Hindlimb muscle (tissue), 1 donor: ENCODE measurements at places on chromosomes 5 and 9.
A peak's percentile ranks its signal among the peaks of the same experiment; 100 is the strongest.

DNA sequence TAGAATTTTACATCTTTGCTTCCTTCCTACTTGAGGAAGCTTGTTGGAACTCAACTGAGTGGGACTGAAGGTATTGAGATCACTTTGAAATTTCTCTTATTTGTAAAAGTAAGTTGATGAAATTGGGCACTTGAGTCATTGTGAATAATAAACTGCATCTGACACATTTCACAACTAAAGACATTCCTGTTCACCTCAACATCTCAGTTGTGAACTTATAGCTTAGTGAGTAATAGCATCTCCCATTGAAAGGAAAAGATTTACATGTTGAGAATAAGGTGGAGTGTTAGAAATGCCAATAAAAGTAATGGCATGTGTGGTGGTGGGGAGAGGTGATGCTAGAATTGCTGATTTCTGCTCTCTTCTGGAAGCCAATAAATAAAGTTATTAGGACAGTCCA is 145.0 kb downstream of the SLC24A2 start:
- DNase-seq: no peak

- DNase-seq: no peak
These were observed 5.2 kb upstream of the FBP1 start for GRCh38 chr9:94644543-94644942.

- DNase-seq: no peak
These were observed 446.2 kb upstream of the TRPC7 start for GRCh38 chr5:136811551-136811950.

DNA sequence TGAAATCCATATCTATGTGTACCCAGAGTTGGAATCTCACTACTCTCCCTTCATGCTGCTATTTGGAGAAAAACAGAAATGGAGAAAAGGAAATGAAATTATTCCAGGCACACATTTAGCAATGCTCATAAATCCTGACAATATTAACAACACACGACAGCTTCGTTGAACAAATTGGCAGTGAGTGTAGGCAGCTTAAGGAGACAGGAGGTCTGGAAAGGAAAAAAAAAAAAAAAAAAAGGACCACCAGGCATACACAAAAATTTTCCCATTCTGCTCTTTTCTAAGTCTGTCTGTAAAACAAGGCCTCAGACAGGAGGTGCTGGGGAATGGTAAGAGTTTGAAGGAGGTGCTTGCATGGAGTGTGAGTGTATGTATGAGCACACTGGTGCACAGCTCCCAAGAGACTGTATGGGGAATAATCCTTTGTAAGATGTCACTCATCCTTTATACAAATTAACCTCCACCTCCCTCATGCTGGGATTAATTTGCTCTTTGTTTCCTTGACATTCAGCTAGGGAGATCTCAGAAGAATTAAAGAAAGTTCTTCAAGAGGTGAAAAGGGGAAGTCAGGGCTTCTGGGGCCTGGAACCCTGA is 78.9 kb downstream of the ASTN2 start:
- no peak for DNase-seq

- no peak for DNase-seq
These were observed 20.1 kb upstream of the LRRC14B start for GRCh38 chr5:170971-171800.

DNA sequence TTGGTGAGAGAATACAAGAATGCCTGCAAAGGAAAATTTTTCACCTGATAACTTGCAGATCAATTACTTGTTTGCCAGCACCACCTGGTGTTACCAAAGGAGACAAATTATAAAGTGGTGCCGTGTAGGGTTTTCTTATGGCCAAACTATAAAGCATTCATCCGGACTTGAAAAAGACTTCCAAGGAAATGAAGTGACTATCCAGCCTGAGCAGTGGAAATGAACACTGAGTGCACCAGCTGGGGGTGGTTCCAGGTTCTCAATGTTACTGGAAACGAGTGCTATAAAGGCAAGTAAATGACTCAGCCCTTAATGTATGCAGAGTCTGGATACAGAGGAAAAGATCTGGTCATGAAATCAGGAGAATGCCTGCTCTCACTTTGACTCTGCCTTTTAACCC is 113.1 kb downstream of the DNAH5 start:
- peak; percentile 29 for DNase-seq

DNA sequence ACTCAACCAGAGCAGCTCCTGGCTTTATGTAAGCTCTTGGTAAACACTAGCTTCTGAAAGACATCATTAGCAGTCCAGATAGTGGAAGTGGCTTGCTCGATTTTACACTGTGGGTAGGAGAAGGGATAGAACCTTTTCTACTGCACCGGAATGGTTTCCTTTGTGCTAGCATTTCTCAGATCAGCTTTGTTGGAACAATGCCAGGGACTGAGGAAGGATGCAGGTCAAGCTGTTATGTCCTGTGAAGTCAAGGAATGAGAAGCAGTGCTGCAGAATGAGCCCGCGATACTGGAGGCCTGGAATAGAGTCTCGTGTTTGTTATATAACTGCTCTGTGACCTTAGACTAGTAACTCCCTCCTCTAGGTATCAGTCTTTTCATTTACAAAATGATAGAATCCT is 233.6 kb downstream of the GABRB2 start:
- no peak for DNase-seq

DNA sequence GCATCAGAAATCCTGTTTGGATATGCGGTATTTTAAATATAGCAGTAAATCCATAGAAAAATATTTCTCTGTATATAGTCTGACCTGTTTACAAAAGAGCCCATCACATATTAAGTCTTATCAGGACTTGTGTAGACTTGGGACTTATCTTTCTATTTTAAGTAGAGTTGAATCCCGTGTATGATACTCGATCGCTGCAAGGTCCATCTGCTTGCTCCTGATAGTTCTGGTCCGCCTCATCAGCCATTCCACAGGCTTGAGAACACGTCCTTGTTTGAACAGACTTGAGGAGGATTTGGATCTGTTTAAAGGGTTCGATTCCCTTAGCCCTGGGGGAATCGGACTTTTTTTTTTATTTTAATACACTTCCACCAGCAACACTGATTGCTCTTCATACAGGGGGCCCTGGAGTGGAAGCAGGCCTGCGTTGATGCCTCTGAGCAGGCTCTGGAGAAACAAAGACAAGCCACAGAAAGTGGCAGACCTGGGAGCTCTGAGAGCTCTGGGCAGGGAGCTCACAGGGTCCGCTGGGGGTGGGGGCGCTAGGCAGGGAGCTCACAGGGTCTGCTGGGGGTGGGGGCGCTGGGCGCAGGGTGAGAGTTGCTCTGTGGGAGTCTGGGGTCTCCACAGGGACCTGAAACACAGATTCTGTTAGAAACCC is 112.2 kb downstream of the MVB12B start:
- no peak for DNase-seq

- DNase-seq: peak; percentile 74
These were observed 26.2 kb downstream of the ANGPTL2 start for GRCh38 chr9:127096208-127096607.

- no peak for DNase-seq
These were observed 790.8 kb downstream of the BRINP1 start for GRCh38 chr9:118578467-118578866.

DNA sequence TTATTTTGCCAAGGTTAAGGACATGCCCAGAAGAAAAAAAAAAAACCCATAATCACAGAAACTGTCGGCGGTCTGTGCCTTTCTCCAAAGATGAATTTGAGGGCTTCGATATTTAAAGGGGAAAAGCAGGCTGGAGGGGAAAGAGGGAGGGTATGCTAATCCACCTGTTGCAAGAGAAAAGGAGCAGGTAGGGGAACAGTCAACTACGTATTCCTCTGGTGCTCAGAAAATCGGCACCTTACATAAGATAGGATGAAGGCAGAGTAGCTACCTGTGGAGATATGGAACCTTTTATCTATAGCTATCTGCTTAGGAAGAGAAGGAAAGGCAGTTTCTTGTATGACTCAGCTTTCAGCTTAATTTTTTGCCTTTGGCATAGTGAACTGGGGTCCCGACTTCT is 77.7 kb downstream of the PTCD2 start:
- no peak for DNase-seq

DNA sequence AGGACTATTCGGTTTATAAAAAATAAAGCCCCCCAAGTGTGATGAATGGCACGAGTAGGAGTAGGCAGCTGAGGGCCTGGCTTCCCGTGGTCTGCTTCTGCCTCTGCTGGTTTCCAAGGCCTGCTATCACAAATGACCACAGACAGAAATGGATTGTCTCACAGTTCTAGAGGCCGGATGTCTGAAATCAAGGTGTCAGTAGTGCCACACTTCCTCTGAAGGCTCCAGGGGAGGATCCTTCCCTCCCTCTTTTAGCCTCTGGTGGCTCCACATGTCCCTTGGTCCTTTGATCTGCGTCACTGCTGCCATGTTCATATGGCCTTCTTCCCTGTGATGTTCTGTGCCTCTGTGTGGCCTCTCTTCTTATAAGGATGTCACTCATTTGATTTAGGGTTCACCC is 15.1 kb downstream of the PRKACG start:
- no peak for DNase-seq

DNA sequence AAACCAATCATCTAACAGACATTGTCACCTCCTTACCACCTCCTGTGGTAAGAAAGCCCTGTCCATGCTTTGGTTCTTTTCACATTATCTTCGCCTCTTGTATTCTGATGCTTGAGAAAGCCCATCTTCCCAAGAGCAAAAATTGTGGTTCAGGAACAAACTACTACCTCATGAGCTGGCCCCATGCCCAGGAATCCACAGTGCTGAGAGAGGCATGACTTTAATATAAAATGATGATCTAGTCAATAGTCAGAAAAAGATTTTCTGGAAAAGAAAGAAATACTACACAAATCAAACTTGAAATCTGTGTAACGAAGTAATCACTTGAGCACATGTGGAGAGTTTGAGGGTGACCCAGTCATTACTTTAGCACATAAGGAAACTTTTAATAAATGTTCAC is 94.7 kb downstream of the FGF10 start:
- peak; percentile 67 for DNase-seq

DNA sequence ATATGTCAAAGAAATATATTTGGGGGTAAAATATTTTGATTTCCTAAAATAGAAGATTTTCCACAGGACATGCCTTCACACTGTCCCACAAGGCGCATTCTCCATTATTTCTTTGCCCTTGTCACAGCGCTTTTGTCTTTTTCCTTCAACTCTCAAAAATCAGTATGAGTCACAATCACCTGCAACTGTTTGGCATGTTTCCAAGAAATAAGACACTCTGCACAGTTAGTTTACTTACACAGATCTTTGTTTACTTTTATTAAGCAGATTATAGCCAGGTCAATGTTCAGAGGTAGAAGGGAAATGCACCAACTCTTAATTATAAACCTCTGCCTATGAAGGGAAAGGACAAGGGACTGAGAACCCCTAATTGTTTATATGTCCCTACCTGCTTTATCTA is 9.5 kb downstream of the CEMIP2 start:
- no peak for DNase-seq

DNA sequence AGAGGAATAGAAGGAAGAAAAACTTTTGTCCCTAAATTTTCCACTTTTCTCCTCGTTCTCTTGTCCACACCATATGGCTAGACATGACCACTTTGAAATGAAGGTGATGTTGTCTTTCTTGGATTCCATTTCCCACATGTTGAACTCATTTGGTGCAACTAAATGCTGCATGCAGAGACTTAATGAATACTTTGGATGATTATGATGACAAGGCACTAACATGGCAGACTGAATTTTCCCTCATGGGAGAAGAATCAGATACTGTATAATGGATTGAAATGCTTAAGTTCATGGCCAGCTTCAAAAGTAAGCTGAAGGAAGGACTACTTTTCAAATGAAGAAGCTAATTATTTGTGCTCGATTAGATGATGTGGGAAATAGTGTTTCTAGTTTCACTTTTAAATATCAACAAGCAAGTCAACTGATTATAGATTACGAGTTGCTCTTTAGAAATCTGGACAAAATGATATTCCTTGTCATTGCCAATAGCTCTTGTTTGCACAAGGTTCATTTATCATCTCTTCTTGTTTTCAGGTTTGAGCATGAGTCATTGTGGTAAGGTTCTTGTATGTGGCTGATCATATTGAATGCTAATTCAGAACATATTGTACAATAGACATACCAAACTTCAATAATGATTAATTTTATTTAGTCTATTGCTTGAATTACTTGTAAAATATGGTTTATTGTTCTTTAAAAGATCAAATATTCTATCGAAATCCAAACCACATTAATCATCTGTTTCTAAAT is 501.3 kb upstream of the FTMT start:
- no peak for DNase-seq

DNA sequence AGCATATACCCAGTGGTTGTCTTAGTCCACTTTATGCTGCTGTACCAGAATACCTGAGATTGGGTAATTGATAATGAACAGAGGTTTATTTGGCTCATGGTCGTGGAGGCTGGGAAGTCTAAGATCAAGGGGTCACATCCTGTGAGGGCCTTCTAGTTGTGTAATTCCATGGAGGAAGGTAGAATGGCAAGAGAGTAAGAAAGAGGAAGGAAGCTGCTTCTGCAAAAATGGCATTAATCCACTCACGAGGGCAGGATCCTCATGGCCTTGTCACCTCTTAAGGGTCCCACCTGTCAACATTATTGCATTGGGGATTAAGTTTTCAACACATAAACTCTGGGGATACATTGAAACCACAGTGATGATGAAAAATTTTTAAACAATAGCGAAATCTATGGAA is 17.0 kb downstream of the BTNL8 start:
- DNase-seq: no peak

GRCh38 chr5:169980418-169981053 is at the start of gene INSYN2B:
INSYN2B (minus strand) TSS chr5:169980495; CDS start chr5:169883898, 96,597 bp downstream.
- peak; percentile 67 for DNase-seq

DNA sequence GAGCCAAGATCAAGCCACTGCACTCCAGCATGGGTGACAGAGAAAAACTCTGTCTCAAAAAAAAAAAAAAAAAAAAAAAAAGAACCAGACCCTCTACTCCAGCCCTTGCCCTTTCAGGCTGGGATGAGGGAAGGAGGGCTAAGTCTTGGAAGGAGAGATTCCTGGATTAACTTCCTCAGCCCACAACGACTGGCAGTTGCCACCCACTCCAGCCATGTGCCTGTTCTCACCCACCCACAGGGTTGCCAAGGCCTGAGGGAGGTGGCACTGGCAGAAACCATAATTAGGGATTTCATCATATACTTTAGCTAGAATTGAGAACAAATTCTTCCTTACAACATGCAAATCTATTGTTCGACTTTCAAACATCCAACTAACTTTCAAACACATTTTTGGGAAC is 87.8 kb upstream of the SLC30A5 start:
- no peak for DNase-seq

DNA sequence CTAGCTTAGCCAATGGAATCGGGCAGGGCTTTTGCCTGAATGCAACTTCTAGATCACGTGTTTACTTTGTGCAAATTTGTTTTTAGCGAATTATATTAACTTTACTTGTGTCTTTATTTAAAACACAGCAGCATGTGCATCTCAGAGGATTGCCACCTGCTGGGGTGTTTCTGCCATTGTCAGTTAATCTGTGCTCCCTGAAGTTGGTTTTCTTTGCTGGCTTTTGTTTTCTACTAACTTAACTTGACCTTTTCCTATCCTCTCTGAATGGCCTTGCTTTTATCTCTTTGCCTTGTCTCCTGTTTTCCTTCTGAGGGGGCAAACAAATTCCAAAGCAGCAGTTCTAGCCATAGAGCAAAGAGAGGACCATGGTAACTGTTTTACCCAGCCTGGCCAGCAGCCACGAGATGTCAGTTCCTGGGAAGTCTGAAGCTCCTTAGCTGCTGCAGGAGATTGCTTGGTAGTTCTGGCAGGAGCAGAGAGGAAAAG is 67.6 kb downstream of the ARHGEF28 start:
- DNase-seq: no peak

- DNase-seq: no peak
These were observed 78.4 kb downstream of the PLPP1 start for GRCh38 chr5:55456216-55456895.

- peak; percentile 56 for DNase-seq
These were observed 178.0 kb downstream of the YIPF5 start for GRCh38 chr5:143992496-143992895.
